ENCODE measurements at places on chromosomes 7 and 10.

DNA sequence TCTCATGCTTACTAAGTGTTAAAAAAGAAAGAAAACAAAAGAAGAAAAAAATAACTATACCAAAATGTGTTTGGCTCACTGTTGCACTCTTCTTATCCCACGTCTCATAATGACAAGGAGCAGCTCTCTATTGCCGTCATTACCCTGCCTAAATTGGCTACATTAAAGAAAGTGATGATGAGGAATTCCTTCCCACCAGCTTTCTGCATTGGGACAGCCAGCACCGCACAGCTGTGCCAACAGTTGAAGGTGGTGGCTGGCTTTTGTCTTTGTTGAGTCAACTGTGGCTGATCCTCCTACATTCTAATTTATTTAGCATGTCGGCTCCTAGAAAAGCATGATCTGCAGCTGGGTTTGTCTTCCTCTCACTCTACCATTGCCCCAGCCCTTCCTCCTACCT lies 751.8 kb downstream of the KCNMA1 start:
- DNase-seq: no peak

- DNase-seq: no peak
Observed at GRCh38 chr10:78405736-78406135, 372.1 kb downstream of the RPS24 start.

DNA sequence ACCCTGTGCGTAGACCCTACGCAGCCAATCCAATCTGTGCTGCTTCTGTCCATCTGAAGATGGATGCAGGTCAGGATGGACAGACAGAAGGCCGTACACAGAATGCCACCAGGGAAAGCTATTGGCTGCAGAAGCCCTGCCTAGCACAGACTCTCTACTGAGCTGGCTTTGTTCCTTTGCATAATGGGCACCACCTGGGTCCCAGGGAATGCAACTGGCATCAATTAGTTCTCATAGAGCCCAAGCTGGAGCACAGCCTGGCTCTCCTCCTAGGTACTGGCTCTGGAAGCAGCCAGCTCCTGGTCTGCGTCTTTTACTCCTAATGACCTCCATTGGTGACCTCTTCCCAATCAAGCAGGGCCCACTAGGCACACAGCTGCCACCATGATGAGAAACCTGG lies 26.8 kb upstream of the CACUL1 start:
- no peak for DNase-seq

DNA sequence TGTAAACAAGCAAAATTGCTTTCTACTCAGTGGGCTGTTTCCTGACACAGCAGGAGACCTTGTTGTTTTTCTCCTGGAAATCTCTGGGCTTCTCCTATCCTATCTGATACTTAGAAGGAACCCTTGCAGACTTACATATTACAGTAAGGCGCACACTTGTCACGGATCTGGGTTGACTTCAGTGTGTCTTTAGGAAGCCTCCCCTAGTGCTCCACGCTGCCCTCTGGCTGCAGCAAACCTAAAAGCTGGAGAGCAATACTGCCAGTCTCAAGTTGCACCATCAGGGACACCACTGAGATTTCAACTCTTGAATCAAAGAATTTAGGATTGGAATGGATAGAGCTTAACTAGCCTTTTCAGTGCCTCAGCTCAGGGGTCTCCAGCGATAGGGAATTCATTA lies 495.3 kb downstream of the LRMDA start:
- peak; percentile 34 for DNase-seq

GRCh38 chr7:103875718-103876117 lies 113.7 kb downstream of the RELN start:
- no peak for DNase-seq

DNA sequence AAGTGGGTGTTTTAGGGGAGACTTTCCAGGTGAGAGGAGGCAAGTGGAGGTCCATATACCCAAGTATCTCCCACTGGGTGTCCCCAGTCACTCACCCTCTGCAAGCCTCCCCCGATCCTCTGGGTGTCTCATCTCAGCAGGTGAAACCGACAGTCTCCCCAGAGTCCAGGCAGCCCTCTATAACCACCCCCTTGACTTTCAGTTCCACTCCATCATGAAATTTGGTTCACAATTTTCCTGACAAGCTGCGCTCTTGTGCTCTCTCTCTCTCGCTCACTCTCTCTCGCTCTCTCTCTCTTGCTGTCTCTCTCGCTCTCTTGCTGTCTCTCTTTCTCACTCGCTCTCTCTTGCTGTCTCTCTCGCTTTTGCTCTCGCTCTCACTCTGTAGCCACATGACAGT lies 8.1 kb upstream of the RABGEF1 start:
- DNase-seq: no peak

- DNase-seq: no peak
Observed at GRCh38 chr7:17084166-17084475, 202.3 kb upstream of the AGR3 start.

- DNase-seq: no peak
Observed at GRCh38 chr7:27130540-27131389, at the start of gene HOXA4. Gene HOXA4 (minus strand): TSS chr7:27130757. CDS start chr7:27130733, 24 bp downstream.

DNA sequence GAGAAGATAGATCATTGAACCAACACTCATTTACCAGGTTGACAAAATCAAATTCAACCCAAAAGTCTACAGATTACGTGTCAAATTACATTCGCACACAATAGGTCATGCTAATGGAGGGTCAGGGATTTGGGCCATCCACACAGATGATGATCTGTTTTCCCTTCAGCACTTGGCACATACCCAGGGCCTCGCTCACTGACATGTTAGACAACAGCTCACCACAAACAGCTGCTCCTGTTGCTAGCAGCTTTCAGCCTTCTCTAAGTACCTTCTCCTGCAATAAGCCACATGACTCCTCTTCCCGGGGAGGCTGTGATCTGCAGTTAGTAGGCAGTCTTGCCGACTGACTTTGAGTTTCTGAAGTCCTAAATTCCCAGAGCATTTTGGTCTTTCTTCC lies 18.4 kb downstream of the NKX2-3 start:
- DNase-seq: peak; percentile 63

Measured in BE2C (cell line).